ENCODE measurements at places on chromosomes 1 and 21.

- no peak for DNase-seq
Measured at GRCh38 chr1:157089789-157090188, 9.8 kb downstream of the ETV3L start.

GRCh38 chr1:165525708-165526107, 18.1 kb upstream of the LRRC52 start:
- DNase-seq, result no peak

DNA sequence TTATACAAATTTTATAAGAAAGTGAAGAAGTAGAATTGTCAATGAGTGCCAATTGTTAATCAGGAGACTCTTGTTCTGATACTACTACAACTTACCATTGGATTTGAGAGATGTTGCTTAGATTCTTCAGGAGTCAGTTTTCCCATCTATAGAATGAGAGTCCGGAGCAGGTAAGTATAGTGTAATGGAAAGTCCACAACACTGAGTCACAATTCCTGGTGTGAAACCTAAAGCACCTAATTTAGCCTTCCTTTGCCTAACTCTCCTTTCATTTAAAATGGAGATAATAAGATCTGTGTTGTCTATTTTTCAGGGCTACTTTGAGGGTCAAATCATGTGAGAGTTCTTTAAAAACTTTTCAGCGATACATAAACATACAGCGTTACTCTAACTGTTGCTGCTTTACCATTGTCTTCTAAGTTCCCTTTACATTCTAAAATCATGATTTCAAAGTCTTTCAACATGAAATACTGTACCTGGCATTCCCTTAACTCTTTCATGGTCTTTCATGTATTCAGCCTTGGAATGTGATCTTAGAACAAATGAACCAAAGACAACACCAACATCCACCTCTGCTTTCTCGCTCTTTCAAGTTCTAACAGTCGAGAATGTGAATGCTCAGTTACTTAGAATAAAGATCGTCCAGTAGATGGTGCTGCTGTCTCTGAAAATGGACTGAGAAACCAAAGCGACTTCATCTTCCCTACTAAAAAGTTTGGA, 90.9 kb downstream of the SLC30A10 start:
- no peak for DNase-seq

DNA sequence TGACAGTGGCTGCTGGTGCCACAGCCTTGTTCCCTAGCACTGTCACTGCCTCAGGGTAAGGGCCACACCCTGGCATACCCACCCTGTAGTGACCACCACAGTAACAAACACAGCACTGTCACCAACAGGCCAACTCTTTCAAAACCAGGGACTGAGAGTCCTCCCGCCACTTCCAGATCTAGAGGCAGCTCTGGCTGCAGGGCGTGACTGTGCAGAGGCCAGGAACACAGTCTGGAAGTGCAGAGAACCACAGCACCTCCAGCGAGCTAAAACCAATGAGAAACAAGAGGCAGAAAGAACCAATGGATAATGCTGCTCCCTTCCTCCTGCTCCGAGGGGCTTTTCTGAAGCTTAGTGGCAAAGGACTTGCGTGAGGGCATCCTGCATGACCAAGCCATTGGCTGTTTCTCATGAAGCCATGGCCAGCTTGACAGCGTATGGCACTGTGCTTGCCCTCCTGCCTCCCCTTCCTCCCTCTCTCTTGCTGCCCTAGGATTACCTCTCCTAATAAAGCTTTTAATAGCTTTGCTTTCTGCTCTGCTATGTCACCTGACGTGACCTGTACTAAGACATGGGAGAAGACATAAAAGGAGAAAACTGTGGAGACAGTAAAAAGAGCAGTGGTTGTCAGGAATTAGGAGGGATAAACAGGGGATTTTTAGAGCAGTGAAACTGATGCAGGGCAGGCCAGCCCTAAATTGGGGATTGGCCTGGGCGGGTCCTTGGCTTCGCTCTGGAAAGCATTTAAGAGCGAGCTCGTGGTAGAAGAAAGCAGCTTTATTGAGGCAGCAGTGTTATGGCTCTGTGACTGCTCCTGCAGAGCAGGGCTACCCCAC, 7.2 kb downstream of the PARP1 start:
- no peak for DNase-seq

GRCh38 chr1:58767143-58767542, 16.7 kb downstream of the JUN start:
- DNase-seq, result no peak

DNA sequence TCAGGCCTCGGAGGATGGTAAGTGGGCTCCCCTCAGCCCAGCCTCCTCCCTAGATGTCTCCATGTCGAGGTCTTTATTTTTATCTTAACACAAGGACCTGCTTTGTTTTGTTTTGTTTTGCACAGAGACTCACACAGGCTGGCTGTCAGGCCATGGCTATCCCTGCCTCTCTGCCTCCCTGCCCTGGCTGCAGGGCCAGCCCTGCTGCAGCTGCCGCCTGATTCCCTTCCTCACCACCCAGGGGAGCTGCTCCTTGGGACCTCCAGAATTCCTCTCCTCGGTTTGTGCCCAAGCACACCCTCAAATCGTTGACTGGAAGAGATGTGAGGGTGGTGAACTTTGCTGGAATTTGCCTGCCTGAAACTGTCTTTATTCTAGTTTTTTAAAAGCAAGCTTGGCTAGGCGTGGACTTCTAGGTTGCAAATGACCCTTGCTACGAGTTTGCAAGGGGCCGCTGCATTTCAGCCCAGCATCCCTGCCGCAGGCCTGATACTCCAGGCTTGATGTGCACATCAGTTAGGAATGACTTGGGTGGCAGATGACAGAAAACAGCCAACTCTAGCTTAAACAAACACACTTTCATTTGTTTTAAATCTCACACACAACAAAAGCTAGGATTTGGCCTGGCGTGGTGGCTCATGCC, 37.1 kb downstream of the WNT9A start:
- DNase-seq, result no peak

DNA sequence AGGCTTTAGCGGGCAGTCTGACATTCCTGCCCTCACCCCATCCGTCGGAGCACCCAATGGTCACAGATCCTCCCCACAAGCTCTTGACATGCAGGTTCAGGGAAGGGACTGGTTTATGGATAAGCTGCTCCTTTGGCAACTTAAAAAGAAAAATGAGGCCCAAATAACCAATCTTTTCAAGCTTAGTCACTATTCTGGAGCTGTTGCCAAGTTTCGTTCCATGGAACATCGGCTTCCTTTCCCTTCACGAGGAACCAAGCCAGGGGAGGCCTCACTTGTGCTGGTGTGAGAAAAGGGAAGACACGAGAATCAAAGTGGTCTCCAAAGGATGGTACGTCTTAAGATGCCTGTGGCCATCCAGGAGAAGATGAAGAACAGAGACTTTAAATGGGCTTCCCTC, 46.1 kb upstream of the LPAR3 start:
- DNase-seq, result no peak

DNA sequence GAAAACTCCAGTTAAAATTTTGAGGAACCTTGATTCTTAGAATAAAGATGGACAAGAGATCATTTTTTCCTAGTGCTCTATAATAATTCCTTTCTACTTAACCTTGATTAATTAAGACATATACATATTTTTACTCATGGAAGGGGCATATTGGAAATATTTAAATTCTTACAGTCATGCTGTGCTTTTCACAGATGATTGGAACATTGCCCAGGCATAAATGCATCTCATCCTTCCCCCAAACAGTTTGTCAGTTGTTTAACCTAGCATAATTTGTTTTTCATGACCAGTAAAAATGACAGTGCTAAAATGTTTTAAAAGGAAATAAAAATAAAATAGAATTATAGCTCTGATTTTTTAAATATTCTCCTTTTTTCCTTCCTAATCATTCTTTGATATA, 140.0 kb downstream of the DNM3 start:
- DNase-seq, result no peak

- DNase-seq, result no peak
Measured at GRCh38 chr1:20530306-20530705, 22.1 kb upstream of the FAM43B start.

DNA sequence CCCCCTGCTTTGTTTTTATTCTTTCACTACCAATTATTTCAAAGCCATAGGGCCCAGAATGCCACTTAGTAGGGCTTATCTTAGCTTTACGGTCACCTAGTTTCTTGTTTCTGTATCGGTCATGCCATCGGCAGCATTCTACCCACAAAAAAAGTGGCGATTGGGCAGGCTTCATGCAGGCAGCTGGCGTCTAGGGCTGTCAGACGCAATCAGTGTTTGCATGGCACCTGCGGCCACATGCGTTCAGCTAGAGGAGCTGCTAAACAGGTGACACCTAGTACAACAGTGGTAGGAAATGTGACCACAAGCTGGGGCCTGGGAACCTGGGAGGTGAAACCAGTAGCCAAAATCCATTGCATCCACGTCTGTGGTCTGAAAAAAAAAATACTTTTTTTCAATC, 262.7 kb downstream of the PBX1 start:
- no peak for DNase-seq

DNA sequence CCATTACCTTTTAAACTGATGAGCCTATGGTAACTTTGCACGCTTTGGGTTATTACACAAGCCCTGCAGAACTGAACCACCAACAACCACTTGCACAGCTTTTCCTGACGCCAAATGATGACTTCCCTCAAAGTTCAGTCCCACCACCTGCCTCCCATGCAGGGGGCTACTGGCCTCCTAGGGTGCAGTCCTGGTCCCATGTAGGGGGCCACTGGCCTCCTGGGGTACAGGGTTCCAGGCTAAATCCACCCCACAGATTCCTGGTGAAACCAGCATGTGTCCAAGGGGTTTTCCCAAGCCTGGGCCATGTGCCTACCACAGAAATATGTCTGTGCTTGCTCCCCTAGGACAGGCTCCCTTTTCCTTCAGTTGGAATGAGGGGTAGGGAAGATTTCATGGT, 73.4 kb upstream of the ZNF678 start:
- no peak for DNase-seq

DNA sequence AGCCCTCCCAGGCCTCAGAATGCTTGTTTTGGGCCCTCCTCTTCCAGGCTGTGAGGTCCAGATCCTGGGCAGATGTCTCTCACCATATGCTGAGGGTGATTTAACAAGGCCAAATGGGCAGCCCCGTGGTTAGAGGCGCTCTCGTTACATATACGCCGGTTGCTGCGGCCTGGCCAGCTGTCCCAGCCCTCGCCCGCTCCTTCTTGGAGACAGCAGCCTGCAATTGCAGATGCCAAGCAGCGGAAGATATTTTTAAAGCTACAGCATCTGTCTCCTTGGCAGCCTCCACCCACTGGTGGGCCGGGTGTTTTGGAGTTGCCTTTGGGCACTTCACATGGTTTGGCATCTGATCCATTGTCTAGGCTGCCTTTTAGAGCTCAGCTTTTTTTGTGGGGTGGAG, 178.8 kb upstream of the NFIA start:
- DNase-seq, result no peak

DNA sequence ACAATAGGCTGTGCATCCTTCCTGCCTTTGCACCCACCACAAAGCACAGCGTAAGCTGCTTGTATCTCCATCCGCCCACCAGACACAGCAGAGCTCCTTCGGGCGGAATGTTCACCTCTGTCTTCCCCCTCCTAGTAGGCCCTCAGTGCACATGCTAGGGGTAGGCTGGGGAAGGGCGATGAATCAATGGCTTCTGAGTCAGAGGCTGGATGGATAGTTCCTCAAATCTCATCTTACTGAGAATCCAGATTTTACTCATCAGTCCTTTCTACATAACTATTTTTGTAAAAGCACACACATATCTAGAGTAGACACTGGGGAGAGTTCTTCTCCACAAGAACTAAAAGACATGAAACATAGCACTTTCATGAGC, 73.8 kb downstream of the BCAR3 start:
- no peak for DNase-seq

DNA sequence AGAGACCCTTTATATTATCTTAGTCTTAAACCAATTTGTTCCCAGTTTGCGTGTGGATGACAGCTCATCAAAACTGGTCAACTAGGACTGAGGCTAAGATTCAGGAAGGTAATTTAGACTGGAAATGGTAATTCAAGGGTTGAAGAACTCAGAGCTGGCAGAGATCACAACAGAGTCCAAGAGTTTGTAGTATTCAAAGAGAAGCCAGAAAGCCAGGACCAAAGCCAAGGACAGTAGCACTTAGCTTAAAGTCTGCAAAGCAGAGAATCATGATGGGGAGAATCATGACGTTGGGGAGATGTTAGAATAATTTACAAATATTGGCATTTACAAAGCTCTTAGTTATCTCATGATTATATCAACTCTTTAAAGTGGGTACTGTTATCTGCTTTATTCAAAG, 32.6 kb downstream of the RNF11 start:
- DNase-seq, result no peak

GRCh38 chr1:178493301-178493741, 3.4 kb downstream of the CLEC20A start:
- no peak for DNase-seq

DNA sequence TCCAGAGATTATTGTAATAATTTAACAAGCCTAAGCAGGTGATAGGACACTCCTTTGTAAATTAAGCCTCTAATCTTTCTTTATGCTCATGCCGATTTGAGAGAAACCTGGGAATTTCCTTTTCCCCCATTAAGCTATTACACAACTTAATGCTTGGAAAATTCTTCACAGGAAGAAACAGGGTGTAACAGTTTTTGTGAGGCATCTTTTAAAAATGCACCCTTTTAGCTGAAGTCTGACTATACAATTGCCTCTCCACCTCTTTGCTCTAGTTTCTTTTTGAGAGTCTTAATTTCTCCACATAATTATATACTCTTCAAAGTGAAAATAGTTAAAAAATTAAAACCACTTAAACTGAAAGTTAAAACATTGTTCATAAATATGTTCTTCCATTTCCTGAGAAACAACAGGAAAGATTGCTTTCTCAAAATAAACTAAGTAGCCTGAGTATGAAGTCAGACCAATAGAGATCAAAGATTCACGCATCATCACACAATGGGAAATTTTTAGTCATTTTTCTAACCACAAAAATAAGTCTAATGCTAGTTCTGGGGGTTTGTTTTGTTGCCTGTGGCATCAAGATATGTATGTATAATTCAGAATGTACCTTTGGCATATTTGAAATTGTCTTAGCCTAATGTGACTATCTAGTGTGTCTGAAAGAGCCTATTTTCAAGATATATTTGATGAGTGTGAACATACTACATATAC, 34.7 kb downstream of the LRRC8D start:
- no peak for DNase-seq

- no peak for DNase-seq
Measured at GRCh38 chr21:45071078-45071873, 3.1 kb upstream of the ADARB1 start.

DNA sequence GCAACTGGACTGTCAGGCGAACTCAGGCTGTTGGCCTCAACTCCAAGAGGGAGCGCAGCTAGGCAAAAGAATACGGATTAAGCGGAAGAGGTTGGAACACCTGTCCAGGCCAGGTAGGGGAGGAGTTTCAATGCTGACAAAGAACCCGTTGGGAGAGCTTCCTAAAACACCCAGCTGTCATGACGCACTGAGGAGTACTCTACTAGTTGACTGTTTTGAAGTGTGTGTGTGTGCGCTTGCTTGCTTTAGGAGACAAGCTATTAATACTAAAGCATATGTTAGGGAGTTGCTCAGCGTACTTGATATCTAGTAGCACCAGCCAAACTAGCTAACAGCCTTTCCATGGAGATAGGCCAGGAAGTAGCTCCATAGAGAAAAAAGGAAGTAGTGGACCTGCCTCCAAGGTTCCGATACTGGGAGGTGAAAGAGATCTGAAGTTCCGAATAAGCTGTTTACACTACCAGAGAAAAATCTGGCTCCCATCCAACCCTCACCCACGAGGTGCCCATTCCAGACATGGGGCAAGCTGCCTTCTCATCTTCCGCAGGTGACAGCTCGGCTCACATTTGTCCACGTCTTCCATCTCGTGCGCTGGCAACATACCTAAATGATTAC, 974 bp upstream of the FNBP1L start:
- no peak for DNase-seq
